Epithelial cell of esophagus (primary cell): ENCODE measurements at places on chromosomes 4 and X.
A peak's percentile ranks its signal among the peaks of the same experiment; 100 is the strongest.

DNA sequence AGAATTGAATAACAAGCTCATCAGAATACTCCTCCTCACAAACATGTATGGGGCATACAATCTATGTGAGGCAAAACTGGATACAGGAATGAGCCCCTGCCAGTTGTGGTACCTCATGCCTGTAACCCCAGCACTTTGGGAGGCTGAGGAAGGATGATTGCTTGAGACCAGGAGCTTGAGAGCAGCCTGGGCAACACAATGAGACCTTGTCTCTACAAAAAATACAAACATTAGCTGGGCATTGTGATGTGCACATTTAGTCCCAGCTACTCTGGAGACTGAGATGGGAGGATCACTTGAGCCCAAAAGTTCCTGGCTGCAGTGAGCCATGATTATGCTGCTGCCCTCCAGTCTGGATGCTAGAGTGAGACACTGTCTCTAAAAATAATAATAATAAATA is 611.0 kb downstream of the NLGN4X start:
- DNase-seq, result no peak

GRCh38 chr4:38681281-38681991 is 17.4 kb downstream of the KLF3 start:
- DNase-seq, result no peak

DNA sequence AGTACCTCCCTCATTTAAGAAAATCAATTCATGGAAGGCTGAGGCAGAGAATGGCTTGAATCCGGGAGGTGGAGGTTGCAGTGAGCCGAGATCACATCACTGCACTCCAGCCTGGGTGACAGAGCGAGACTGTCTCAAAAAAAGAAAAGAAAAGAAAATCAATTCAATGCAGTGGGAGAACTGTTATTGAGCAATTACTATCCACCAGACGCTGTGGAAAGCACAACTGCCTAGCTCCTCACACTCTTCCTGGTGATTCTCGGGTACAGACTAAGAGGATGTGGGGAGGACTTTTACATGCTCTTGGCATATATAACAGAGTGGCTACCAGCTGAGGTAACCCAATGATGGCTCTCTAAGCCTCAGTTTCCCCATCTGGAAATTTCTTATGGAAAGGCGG is 2.7 kb upstream of the TMSB4X start:
- no peak for DNase-seq

GRCh38 chrX:14926471-14926870 is 53.2 kb downstream of the MOSPD2 start:
- no peak for DNase-seq

DNA sequence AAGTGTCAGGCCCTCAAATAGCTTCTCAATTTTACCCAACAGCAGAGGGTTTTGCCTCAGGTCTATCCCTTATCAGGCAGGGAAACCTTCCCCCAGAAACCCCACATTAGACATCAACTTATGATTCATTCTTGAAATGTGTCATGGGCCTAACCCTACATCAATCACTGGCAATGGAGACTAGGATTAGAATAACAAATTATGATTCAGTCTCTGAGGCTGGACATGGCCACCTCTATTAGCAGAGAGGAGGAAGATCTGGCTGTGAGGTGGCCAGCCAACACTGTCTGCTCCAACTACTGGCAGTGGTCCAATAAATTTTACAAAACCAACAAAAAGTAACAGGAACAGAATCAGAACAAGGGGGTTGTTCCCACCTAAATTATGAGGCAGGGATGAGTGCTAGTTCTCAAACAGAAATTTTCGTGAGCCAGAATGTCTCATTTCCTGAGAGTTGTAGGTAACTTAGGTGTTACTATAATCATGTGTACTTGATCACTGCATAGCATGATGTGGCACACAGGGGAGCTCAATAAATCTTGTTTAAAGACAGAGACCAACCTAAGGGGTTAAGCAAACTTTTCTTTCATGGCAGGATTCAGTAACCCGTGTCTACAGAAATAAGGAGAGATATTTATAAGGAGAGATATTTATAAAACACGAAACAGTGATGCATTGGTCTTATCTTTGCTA is 126.8 kb downstream of the NFKB1 start:
- peak; percentile 93 for DNase-seq

- DNase-seq, result no peak
Measured at GRCh38 chr4:36773467-36773866, 471.1 kb upstream of the NWD2 start.

DNA sequence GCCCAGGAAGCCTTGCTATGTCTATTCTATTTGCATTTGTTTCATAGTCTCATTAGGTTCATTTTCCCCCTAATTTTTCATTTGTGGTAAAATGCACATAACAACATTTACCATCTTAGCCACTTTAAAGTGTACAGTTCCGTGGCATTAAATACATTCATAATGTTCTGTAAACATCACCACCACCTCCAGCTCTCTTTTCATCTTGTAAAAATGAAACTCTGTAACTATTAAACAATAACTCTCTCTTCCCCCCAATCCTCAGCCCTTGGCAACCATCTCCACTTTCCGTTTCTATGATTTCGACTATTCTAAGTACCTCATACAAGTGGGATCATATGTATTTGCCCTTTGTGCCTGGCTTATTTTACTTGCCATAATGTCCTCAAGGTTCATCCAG is 19.9 kb downstream of the ARHGEF38 start:
- DNase-seq, result no peak

DNA sequence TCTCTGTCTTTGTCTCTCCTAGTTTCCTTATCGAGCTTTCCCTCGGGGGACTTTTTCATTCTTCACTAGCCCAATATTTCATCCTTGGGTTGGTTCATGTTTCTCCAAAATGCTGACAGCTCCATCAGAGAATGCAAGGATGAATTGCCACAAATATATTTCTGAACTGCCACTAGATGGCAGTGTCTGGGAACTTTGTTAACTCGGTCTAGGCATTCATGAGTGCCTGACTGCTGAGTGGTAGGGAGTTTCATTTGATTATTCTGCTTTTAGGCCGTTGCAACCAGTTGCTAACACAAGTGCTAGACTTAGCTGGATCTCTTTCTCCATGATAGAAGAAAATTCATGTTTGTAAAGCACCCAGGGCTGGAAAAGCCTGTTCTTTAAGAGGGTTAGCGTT is 73.5 kb upstream of the RAP2C start:
- peak; percentile 58 for DNase-seq

- no peak for DNase-seq
Measured at GRCh38 chrX:129553619-129554288, 13.7 kb downstream of the OCRL start.

GRCh38 chrX:153931748-153932147 is 3.1 kb downstream of the NAA10 start:
- no peak for DNase-seq

DNA sequence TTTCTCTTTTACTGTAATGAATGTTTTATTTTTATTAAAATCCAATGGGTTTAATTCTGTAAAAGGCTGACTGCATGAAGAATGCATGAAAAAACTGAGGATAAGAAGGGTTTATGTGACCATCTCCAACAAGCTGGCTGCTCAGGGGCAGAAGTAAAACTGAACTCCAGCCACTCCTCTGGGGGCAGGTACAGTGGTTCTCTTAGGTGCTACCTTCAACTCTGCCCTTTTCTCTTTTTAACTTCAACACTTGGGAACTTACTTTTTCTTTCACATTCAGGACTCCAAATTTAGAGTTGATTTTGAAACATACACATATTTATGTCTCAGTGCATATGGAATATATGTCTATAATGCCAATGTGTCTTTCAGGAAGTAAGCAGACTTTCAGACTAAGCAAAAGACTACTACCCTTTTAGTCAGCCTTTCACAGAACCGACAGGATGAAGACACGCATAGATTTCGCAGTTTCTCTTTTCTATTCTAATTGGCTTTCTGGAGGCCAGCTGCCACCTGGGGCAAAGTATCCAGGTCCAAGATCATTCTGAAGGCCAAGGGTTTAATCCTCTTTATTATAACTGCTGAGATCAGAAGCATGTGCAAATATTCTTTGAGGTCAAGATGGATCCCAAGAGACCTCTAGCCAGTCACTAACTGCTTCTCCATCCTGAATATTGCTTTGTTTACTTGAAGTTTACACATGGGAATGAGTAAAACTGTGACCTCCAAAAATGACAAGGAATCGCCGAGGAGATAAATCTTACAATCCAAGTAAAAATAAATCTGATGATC is 30.7 kb downstream of the HS3ST1 start:
- no peak for DNase-seq

DNA sequence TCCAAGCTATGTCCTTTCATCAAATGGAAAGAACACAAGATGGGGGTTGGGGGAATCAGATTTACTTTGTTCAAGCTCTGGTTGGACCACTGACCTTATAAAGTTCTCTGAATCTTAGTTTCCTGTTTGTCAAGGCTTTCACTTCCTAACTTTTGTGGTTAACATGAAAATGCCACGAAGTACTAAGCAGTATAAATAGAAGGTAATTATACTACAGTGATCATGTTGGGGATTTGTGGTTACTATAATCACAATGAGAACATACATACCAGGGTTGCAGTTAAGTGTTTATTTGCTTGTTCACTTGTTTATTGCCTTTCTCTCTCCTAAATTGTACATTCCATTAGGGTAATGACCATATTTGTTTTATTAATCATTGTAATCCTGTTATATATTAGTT is 53.2 kb downstream of the SPRY1 start:
- DNase-seq, result peak; percentile 20

GRCh38 chrX:38860106-38861013 is 59.1 kb downstream of the MID1IP1 start:
- DNase-seq, result no peak

GRCh38 chr4:108988464-108989195 is 225.8 kb upstream of the ETNPPL start:
- no peak for DNase-seq

DNA sequence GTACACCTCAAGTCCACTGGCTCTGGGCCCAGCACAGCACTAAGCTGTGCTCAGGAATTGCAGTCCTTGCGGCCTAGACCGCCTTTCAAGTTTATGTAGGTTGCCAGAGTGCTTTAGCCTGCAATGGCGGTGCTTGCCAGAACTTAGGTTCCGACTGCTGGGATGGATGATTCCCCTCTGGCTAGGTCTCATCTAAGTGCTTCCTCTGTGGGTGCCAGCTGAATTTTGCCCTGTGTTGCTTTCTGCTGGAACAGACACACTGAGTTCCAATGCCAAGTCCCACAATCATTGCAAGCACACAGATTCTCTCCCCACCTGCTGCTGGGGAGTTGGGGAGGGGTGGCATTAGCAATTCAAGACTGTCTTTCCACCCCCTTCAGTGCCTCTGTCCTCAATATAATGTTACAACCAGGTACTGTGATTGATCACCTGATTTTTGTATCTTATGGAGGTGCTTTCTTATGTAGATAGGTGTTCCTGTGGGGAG is 129.5 kb downstream of the GRID2 start:
- no peak for DNase-seq

GRCh38 chrX:126658447-126658846 is 105.8 kb upstream of the DCAF12L1 start:
- peak; percentile 0 for DNase-seq
